ENCODE measurements at places on chromosomes 1 and 21. TPM values are rescaled to one million over a fixed set of nuclear protein-coding genes. Genes with fewer than 3 reads are reported as not detected.

TMEM52 gene
- 8.2 TPM for total RNA-seq

MASP2 gene
- total RNA-seq: not detected

SPRR2F gene
- total RNA-seq: not detected

POU3F1 gene
- 1.6 TPM for total RNA-seq

ZSCAN20 gene
- 3.1 TPM for total RNA-seq

NPPB gene
- not detected for total RNA-seq

PCP4 gene
- total RNA-seq: not detected

SMCP gene
- total RNA-seq: not detected

ZNF436 gene
- 23.6 TPM for total RNA-seq

GBP4 gene
- 0.07 TPM for total RNA-seq

PLEKHM2 gene
- total RNA-seq: 20.6 TPM

NUP210L gene
- total RNA-seq: not detected

OR2M7 gene
- total RNA-seq: not detected

SLC2A5 gene
- 0.42 TPM for total RNA-seq

PARS2 gene
- 5.5 TPM for total RNA-seq

NCAM2 gene
- not detected for total RNA-seq

OR6K3 gene
- not detected for total RNA-seq

FGGY gene
- total RNA-seq: 9.8 TPM

PRDM16 gene
- 2.0 TPM for total RNA-seq

SESN2 gene
- total RNA-seq: 26.8 TPM

AADACL4 gene
- not detected for total RNA-seq

APOBEC4 gene
- total RNA-seq: not detected

DMBX1 gene
- total RNA-seq: not detected

HJV gene
- total RNA-seq: not detected

Data from airway epithelial cell (primary cell).